ENCODE measurements at places on chromosomes 2 and 18. TPM values are rescaled to one million over a fixed set of nuclear protein-coding genes. Genes with fewer than 3 reads are reported as not detected.

- no peak for DNase-seq
These were observed 10.1 kb downstream of the GPR35 start for GRCh38 chr2:240635121-240635997.

- no peak for DNase-seq
These were observed 7.5 kb downstream of the ZNF519 start for GRCh38 chr18:14124689-14125088.

- DNase-seq = no peak
These were observed 53.4 kb upstream of the TLK1 start for GRCh38 chr2:171214093-171214492.

- no peak for DNase-seq
These were observed 122.6 kb upstream of the STK17B start for GRCh38 chr2:196293751-196294515.

DNA sequence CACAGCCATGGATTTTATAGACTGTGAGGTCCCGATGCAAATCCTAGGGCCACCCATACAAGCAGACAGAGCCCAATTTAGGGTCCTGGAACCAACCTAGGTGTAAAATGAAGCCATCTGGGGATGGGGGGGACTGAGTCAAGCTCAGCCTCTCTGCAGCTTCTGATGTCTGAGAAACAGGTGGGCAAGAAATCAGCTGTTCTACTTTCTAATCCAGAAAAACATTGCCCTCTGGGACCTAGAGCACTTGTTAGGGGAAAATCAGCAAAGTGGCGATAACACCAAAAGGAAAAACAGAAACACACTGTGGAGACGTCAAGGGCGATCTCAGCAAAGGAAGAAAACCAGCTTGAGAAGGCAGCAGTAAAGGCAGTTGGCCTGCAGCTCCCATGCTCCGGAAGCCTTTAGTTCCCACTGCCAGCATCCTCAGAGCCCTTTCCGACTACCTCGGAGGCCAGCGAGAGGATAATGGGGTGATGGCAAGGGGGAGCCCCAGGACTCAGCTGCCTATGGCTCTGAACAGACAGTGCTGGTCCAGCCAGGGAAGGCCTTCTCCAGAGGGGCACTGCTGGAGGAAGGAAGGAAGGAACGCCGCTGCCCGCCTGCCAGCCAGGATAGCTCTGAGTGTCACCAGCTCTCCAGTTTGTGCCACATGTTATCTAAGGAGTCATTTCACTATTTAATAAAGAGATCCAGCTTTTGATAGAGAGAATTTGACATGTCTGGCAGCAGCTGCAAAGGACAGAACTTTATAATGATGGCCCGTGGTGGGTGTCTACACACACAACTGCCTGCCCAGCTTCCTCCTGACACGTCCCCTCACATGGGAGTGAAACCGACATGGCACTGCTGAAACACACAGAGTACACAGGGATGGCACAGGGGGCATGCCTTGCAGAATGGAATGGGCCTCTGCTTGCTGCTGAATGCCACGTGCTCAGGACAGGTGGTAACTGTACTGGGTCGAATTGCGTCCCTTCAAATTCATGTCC is 37.7 kb downstream of the HS1BP3 start:
- no peak for DNase-seq

GRCh38 chr2:241615041-241615440 is 21.9 kb downstream of the THAP4 start:
- no peak for DNase-seq

DNA sequence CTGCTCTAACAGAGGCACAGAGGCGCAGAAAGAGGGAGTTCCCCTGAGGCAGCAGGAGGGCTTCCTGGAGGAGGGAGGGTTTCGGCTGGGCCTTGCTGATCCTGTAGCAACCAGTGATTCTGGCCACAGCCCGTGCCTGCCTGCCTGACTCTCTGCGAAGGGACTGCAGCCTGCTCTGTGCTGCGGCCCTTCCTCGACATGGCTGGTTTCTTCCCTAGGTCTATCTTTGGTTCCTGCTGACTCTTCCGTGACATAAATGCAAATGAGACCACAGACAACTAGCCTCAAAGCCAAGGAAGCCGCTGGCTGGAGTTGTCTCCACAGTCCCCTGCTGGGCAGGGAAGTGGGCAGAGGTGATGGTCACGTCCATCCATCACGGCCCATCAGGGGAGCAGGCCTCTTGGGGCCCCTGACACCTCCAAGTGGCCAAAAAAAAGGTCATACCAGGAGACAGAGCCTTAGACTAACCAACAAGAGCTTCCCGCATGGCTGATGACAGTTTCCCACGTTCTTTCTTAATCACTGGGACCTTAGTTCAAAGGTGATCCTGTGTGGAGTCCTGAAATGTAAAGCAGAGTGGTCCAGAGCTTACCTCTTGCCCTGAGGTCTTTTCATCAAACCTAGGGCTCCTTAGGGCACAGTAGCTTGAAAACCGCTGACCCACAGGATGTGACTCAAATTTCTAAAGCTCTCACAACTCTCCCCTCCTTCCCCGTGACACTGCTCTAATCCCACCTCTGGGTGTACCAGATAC is 55.3 kb downstream of the HS1BP3 start:
- DNase-seq = no peak

DNA sequence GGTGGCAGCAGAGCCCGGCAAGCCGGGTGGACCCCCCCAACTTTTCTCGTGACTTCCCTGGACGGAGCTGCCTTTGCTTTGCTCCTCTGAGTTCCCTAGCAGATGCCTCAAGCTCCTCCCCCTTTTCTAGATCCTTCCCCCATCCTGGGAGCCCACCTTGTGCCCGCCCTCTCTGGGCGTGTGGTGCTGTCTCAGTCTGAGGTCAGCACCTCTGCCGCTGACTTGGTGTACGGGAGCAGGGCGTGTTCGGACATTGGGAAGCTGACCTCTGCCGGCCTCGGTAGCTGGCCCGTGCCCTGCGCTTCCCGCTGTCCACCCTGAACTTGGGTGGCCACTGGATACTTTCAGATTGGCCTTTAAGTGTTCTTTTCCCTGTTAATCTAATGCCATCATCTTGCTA is 19.6 kb upstream of the ESPNL start:
- no peak for DNase-seq

DNA sequence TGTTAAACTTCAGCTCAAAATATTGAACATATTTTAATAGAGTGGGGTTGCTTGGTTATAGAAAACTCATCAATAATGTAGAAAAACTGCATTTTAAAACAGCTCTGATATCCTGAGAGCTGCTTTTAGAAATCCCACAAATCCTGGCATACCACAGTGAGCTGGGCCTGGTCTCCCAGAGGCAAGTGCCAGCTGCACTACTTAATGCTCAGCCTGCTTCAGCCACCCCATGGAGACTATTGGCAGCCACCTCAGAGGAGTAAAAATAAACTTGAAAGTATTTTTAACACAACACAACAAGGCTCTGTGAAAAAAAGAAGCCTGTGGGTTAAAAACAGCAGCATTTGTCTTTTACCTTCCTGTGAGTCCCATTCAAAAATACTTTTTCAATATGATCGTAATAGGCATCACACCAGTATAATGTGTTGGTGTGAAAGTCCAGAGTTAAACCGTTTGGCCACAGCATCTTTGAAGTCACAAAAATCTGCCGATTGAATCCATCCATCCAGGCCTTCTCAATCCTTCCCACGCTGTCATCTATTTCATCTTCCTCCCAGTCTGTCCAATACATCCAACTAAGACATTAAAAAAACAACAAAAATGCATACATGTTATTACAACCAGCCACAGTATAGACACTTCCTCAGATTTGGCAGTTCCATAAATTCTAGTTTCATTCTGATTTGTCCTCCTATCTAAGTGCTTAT is 1115.3 kb downstream of the LRP1B start:
- DNase-seq = no peak

DNA sequence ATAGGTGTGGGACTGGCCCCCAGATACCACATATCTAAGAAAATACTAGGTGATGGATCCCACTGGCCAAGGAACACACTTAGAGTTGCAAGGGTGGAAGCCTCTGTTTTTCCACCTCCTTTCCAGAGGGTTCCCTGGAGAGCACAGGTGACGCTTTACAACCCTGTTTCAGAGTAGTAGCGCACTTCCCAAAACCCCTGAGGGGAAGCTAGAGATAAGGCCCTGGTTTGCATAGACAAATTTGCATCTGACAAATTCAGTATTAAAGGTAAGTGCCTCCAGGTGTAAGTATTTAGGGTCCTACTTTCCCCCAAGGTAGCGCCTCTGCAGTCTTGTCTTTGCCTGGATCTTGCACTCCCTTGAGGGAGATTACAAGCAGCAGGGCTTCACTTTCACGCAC is 474 bp upstream of the CERKL start:
- no peak for DNase-seq

DNA sequence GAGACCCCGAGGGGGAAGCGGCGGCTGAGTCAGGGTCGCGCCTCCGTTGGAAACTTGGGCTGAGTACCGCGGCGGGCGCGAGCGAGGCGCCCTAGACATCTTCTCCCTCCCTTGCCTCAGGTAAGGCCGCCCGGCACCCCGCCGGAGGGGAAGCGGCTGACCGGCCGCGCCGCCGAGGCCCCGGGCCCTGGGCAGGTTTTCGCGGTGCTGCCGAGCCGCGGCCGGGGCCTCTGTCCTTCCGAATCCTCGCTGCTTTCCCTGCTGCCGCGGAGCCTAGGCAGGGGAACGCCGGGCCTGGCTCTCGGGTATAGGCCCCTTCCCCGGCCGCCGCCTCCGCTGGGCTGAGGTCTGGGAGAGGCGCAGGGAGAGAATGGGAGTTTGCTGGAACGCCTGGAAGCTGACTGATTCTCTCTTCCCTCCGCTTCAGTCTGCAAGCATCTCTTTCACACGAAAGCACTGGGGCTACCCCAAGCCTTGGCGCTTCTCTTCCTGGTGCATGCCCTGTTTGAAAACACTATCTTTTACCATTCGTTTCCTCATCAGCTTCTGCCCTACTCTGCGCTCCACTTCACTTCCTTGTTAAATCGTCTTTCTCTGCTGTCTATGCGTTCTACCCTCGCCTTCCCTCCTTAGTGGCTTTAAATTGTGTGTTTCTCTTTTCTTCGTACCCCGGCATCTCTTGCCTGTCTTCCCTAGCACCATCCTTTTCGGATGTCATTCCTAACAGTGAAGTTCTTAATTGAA is 652 bp downstream of the PPM1B start:
- DNase-seq = peak; percentile 59

- DNase-seq = no peak
These were observed 245.8 kb downstream of the KCNE4 start for GRCh38 chr2:223297788-223298187.

DNA sequence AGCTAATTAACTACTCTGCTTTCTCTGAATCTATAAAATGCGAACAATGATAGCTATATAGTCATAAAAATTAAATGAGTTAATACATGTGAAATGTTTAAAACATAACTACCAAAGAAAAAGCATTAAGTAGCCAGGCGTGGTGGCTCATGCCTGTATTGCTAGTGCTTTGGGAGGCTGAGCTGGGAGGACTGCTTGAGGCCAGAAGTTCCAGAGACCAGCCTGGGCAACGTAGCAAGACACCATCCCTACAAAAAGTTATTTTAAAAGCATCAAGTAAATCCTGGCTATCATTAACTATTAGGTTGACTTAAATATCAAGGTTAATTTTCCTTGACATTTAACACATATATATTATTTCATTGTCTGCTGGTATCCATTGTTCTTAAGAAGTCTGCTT is 152.4 kb downstream of the NBAS start:
- DNase-seq = no peak

GRCh38 chr2:105243961-105244360 is 2.4 kb downstream of the GPR45 start:
- no peak for DNase-seq

- DNase-seq = no peak
These were observed 107.8 kb upstream of the PGAP1 start for GRCh38 chr2:197034292-197034691.

Gene SGPP2
- total RNA-seq = 45.8 TPM

Gene HOXD10
- total RNA-seq = 4.4 TPM

Gene GAREM1
- 26.8 TPM for total RNA-seq

Gene CCDC85A
- 1.5 TPM for total RNA-seq

Gene ZBTB7C
- 72.1 TPM for total RNA-seq

Gene BOK
- total RNA-seq = 16.0 TPM

Gene FAM237A
- total RNA-seq = not detected

Gene LIMS4
- total RNA-seq = 1.6 TPM

Gene CAPN14
- 0.62 TPM for total RNA-seq

Gene LBX2
- total RNA-seq = 0.36 TPM

Gene NDUFS1
- 94.4 TPM for total RNA-seq

Gene ATOH8
- 21.8 TPM for total RNA-seq

Gene SERTAD2
- 23.1 TPM for total RNA-seq

Gene MYO7B
- 0.78 TPM for total RNA-seq

Gene CNRIP1
- 16.2 TPM for total RNA-seq

Gene HRH4
- not detected for total RNA-seq
